CD4-positive, alpha-beta memory T cell (primary cell): ENCODE measurements at places on chromosomes 6 and 20. TPM values are rescaled to one million over a fixed set of nuclear protein-coding genes. Genes with fewer than 3 reads are reported as not detected.

- no peak for DNase-seq
Measured at GRCh38 chr6:80227545-80228105, 121.2 kb downstream of the BCKDHB start.

CPNE5 gene
- 0.70 TPM for total RNA-seq

BPIFB1 gene
- total RNA-seq: not detected

DNA sequence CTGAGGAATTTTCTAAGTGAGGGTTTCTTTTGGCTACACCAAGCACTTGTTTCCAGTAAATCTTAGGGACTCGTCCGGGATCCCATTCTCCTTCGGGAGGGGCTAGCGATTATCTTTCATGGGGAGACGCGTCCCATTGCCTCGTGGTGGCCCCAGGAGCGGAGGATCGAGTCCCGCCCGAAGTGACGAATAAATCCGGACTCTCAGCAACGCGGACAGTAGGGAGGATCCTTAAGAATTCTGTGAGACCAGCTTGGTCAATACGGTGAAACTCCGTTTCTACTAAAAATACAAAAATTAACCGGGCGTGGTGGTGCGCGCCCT lies 69.1 kb upstream of the PRSS16 start:
- DNase-seq: no peak
